ENCODE measurements at places on chromosomes 1 and 21.

DNA sequence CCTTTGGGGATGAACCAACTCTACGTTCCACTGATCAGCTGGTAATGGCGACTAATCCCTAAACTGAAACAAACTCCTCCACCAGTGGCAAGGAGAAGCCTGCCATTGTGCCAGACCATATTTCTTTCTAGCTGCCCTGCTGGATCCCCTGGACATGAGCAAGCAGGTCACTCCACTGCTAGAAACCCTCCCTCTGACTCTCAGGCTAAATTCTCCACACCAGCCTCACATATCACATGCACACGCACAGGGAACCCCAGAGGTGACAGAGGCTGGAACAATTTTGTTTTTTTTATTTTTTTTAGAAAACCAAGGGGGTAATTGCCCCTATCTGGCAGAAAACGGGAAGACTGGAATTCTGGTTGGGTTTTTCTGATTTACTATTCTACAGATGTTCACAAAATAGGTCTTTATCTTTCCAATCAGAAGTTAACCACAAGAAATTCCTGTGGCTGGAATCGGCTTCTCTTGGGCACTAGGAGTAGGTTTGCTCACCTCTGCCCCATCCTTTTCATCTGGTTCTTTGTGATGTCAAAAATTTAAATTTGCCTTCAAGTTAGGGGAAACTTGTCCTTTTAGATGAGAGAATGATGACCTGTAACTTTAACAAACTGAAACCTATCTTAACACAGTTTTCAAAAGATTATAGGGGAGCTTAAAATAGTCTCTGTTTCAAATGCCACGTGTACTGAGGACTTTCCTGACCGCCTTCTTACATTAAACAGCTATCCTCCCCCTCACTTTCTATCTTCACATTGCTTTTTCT is 258.1 kb downstream of the SDCCAG8 start:
- DNase-seq: no peak

GRCh38 chr1:179816196-179816960 is 61.2 kb downstream of the TOR1AIP2 start:
- DNase-seq: no peak

GRCh38 chr1:10788592-10789006 is 7.8 kb downstream of the CASZ1 start:
- DNase-seq: no peak

DNA sequence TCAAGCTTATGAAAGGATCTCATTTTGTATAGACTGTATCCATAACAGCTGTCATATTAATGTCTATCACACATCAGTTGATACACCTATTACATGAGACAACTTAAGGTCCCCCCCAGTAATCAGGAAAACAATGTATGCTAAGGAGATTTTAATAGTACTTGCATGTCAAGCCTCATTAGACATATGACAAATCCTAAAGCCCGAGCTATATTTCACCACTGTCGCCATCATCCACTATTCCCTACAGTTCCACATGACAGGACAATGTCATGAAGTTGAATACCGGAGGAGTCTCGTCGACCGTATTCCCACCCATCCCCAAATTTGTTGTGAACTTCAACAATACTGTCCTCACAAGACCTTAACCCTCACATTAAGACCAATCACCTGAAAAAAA is 3.4 kb downstream of the HMGN1 start:
- no peak for DNase-seq

- no peak for DNase-seq
Measured at GRCh38 chr1:32806290-32806689, 10.9 kb downstream of the YARS1 start.

DNA sequence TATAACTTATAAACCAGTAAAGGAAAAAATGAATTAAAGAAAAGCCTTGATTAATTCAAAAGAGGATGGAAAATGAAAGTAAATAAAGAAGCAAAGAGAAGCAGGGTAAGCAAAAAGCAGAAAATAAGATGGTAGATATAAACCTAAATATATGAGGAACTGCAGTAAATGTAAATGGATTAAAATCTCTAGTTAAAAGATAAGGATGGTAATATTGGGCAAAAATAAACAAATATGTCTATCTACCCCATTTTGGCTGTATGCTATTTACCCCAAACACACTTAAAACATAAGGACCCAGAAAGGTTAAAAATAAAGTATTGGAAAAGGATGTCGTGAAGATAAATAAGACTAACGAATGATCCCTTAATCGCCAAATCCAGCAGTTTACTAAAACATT is 161.9 kb downstream of the FOXD2 start:
- no peak for DNase-seq

- DNase-seq: no peak
Measured at GRCh38 chr1:29388170-29388569, 151.8 kb downstream of the PTPRU start.

GRCh38 chr1:14616632-14617396 is 18.3 kb downstream of the KAZN start:
- DNase-seq: no peak

DNA sequence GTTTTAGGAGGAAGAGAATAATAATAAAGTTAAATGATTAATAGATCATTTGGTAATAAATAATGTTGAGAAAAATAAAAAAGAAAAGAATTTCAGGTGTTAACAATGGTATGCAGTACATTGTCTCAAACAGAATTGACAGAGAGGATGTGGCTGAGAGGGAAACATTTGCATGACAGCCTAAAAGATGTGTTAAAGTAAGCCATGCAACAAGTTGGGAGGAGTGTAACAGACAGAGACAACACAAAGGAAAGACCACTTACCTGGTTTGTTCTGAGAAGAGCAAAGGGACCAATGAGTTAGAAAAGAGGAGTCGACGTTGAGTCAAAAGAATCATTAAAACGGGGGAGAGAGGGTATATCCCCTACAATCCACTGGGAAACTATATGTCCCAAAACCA is 814.0 kb downstream of the KCNT2 start:
- DNase-seq: no peak

DNA sequence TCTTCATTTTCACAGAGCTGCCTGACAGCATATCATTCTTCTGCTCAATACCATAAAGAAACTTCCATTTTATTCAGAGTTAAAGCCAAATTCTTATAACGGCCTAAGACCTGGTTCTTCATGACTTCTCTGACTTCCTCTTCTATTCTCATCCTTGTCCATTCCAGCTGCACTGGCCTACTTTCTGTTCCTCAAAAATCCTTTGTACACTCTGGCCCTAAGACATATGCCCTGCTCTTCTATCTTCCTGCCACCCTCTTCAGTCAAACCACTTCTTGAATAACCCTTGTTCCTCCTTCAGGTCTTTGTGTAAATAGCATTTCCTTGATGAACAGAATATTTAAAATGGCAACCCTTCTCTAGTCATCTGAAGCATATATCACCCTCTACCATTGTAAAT is 1338.7 kb upstream of the ADGRL2 start:
- DNase-seq: no peak

- DNase-seq: no peak
Measured at GRCh38 chr1:113194846-113195830, 122.1 kb downstream of the LRIG2 start.

- DNase-seq: no peak
Measured at GRCh38 chr1:183291216-183291762, 105.2 kb downstream of the LAMC2 start.

DNA sequence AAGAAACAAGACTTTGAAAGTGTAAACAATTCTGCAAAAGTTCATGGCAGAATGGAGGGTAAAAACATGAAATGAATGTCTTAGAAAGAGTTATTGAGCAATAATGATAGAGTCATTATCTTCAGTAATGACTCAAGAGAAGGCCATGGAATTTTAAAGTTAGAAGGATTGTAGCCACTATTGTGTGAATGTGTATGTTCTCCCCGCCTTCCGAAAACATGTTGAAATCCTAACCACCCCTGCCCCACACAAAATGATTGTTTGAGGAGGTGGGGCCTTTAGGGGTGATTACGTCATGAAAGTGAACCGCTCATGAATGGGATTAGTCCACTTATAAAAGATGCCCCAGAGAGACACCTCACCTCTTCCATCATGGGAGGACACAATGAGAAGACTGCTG is 93.8 kb upstream of the CCDC190 start:
- DNase-seq: no peak

- DNase-seq: no peak
Measured at GRCh38 chr21:40667967-40668366, 179.0 kb downstream of the DSCAM start.

DNA sequence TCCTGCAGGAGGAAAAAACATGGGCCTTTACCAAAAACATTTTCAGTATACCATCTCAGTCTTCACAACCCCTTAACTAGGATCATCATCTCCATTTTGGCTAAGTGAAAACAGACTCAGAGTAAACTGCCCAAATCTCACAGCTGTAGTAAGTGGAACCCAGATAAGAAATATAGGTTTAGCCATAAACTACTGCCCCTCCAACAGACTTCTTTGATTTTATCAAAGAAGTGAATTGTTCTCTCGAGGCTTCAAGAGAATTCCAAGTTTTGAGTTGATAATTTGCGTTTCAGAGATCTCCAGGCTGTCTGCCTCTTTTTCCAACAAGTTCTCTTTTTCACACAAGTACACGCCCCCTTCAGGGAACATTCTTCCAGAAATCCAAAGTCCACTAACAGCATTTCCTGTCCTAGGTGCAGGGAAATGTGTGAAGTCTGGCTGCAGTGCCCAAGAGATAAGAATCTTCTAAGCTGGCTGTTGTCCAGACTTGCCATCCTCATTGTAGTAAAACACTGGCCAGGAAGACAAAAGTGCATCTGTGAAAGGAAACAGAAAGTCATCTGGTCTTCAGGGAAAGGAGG is 30.8 kb downstream of the RNF19B start:
- DNase-seq: no peak

DNA sequence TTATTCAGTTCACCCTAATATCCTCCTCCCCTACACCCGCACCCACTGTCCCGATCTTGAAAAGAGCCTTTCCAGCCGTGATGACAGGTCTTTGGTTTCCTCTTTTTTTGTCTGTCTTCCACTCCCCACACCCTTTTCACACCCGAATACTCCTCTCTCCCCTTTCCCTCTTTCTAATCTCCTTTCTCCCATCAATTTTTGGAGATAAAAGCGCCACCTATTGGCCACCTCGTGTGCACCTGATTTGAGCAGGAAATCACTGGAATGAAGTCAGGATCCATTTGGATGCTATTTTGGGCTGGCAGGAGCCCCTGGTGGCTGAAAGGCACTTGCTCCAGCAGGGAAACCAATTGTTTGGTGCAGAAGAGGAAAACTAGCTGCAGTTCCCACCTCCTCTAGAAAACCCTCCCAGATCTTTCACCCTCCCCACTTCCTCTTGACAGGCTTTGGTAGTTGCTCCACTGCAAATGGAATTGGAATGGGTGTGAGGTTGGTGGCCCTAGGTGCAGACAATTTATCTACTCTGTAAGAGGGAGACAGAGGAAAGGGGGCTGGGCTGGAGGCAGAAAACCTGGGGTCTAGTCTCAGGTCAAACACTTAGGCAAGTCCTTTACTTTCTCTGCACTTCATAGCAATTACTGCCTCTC is 8.4 kb downstream of the FOXE3 start:
- no peak for DNase-seq

GRCh38 chr1:175322109-175322508 is 129.5 kb upstream of the KIAA0040 start:
- no peak for DNase-seq

DNA sequence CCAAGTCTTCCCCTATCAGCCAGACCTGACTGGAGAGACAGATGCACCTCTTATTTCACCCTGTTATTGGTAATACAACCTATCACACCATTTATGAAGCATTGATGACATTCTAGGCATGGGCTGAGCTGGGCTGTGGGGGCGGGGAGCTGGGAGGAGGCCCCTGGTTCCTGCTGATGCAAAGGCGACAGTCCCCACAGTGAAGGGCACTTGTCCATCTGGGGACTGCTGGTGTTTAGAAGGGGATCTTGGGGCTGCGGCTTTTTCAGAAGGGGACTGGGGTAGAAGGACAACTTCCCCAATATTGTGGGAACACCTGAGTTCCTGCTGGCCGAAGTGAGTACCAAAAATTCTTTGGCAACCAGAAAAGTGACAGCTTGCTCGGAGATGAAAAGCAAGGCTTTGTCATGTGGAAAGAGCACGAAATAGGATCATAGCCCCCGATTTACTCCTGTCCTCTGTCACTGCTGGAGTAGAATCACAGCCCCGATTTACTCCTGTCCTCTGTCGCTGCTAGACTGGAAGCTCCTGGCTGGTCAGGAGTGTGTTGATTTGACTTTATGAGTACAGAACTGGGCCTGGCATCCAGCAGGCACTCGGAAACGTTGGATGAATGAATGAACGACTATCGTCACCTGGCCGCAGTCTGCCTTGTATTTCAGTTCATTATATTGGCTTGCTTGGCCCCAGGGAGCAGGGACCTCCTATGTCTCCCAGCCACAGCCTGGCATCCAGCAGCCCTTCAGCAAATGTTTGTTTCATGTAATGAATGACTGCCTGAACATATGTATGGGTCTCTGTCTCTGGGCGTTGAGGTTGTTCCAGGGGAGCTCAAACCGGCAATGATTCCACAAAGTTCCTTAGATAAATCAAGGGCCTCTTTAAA is 16.5 kb upstream of the ETV3L start:
- DNase-seq: peak; percentile 8
